GM23248 (cell line): ENCODE measurements at places on chromosomes 4 and X. TPM values are rescaled to one million over a fixed set of nuclear protein-coding genes. Genes with fewer than 3 reads are reported as not detected.
A peak's percentile ranks its signal among the peaks of the same experiment; 100 is the strongest.

DNA sequence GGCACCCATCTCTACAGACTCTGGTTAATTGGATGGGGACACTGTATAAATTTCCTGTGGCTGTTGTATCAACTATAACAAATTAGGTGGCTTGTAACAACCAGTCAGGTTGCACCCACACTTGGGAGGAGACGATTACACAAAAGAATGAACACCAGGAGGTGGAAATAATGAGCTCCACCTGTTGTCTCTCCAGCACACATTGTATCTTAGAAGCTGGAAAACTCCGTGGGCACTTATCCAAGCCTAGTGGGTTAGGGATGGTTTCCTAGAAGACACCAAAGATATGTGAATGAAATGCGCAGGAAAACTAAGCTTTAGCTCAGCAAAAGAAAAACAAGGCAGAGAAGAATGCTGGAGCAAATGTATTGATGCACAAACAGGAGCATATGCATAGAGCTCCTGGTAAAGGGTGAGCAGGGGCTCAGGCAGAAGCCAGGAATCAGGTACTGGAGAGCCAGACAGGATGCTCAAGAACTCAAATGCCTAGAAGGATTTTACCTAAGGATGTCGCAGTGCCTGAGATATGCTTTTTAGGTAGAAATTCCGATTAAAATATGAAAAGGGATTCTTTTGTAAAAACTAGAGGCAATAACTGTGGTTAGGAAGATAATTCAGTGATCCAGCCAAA is 111.7 kb downstream of the GALNTL6 start:
- no peak for DNase-seq

DNA sequence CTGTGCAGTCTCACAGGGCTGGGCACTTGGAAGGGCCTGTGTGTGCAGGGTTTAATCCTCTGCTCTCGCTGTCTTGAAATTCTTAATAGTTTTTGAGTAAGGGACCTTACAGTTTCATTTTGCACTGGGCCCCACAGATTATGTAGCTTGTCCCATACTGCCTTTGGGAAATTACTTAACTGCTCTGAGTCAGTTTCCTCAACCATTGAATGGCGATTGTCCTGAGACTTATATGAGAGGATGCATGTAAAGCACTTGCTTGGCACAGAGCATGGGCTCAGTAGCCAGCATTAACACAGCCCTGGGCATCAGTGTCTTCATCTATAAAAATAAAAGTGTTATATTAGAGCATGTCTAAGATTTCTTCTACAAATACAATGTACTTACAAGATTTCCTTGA is 55.8 kb downstream of the CLCN5 start:
- DNase-seq = no peak

GRCh38 chrX:147737690-147738089 is 174.0 kb upstream of the FMR1 start:
- no peak for DNase-seq

DNA sequence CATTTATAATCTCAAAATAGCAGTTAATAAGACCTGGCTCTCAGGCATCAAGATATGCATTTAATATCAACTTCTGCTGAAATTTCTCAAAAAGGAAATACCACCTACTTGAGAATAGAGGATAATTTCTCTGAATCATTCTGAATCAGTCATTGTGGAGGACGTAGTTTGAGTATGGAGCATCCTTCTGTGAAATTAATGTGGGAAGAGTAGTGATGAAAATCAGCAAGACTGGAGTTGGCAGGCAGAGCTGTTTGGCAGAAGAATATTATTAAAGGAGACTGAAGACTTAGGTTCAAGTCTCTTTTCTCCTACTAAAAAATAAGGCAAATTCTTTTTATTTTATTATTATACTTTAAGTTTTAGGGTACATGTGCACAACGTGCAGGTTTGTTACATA is 325.6 kb upstream of the ATOH1 start:
- DNase-seq = no peak

DNA sequence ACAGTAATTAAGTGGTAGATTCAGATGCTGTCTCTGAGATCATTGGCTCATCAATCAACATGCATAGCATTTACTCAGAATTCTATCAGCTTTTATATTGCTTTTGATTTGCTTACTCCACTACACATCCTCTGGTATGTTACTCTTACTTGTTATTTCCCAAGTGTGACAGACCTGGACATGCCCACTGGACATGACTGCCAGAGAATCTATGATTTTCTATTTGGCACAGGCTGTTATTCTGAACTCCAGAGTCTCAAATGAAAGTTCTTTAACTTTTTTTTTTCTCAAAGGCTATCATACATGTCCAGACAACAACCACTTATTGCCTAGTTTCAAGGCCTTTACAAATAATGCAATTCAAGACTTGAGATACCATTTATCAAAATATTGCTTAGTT is 116.1 kb upstream of the ARHGAP24 start:
- DNase-seq = no peak

GRCh38 chr4:103895876-103896465 is 176.2 kb upstream of the TACR3 start:
- peak; percentile 21 for DNase-seq

DNA sequence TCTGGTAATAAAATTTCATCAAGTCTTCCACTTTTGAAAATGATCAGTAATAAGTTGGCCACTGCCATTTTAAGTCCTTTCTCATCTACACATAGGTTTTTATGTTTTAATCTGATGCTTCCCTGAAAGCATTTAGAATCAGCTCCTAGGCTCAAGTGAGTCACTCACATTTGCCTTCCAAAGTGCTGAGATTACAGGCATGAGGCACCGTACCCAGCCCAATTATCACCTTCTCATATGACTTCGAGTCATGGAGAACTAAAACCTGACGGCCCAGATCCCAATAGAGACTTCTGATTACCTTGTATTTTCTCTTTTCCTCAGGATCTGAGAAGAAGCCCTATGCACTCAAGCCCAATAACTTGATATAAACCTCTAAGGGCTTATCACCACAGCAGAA is 140.8 kb downstream of the OPHN1 start:
- DNase-seq = peak; percentile 70

GRCh38 chr4:7506119-7506518 is 71.4 kb upstream of the PSAPL1 start:
- no peak for DNase-seq

GRCh38 chr4:152972821-152973628 is 36.9 kb downstream of the FHDC1 start:
- DNase-seq = peak; percentile 94

- DNase-seq = peak; percentile 57
Observed at GRCh38 chr4:64584981-64585557, 175.8 kb upstream of the TECRL start.

- DNase-seq = no peak
Observed at GRCh38 chrX:5683996-5684395, 544.7 kb downstream of the NLGN4X start.

- DNase-seq = no peak
Observed at GRCh38 chr4:104869831-104870230, 276.8 kb upstream of the TET2 start.

GRCh38 chr4:24604558-24605214 is 20.3 kb upstream of the DHX15 start:
- DNase-seq = no peak

GRCh38 chr4:113809311-113809710 is 47.8 kb upstream of the CAMK2D start:
- DNase-seq = no peak

- no peak for DNase-seq
Observed at GRCh38 chr4:90842960-90843359, 715.8 kb downstream of the CCSER1 start.

The MBNL3 gene
- total RNA-seq = 2.4 and 8.7 TPM in 2 replicates

The RNF150 gene
- 10.5 and 11.6 TPM in 2 replicates for total RNA-seq

The GPR34 gene
- total RNA-seq = not detected in 2 replicates

The SLC49A3 gene
- total RNA-seq = 9.1 and 12.5 TPM in 2 replicates

The F8A1 gene
- total RNA-seq = 2.9 and 11.1 TPM in 2 replicates

The TCEAL7 gene
- total RNA-seq = 8.0 and 17.1 TPM in 2 replicates

The TMSB15C gene
- 1.8 and 4.1 TPM in 2 replicates for total RNA-seq
